ENCODE measurements at places on chromosomes 2 and 18.

- DNase-seq: no peak
These were observed 73.2 kb upstream of the RAB6C start for GRCh38 chr2:129906139-129906860.

GRCh38 chr2:236177967-236178889, 10.0 kb upstream of the GBX2 start:
- DNase-seq: no peak

DNA sequence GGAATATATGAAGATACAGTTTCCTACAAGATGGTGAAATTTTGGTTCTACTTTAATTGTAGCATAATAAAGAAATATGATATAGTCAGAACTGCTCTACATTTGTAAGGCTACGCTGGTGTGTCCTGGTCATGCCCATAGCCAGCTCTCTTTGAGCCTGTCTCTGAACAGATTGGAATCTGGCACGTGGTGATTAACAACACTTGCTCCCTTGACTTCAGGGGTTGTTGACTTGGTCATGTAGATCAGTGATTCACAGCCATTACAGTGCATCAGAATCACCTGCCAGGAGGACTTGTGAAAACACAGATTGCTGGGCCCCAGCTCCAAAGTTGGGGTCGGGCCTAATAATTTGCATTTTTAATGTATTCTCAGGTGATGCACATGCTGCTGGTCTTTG, 80.4 kb downstream of the PTPRM start:
- no peak for DNase-seq

DNA sequence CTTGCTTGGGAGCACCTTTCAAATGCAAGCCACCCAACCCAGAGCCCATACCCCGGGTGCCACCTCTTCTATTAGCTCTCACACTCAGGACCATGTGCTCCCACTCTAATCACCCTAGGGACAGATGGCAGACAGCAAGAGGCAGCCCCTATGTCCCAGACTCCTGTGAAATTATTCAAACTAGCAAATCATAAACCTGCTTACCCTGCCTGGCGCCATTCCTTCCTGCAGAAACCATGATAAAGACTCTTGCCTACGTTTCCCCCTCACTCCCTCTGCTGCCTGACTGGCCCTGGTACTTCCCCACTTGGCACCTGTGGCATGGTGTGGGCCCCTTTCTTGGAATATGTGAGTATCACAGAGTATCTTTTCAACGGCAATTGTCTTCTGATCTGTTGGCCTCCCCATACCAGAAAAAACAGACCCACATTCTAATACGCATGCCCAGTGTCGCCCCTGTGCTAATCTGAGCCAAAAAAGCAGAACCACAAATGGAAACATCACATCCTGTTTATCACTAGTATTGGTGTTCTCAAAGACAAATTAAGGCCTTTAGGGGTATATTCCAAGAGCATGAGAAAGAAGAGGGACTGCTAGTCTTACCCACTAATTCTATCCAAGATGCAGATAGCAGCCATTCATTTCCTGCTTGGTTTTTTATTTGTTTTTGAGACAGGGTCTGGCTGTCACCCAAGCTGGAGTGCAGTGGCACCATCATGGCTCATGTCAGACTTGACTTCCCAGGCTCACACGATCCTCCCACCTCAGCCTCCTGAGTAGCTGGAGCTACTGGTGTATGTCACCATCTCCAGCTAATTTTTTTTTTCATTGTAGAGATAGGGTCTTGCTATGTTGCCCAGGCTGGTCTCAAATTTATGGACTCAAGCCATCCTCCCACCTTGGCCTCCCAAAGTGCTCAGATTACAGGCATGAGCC, 44.1 kb upstream of the TTC39C start:
- DNase-seq: peak; percentile 57

DNA sequence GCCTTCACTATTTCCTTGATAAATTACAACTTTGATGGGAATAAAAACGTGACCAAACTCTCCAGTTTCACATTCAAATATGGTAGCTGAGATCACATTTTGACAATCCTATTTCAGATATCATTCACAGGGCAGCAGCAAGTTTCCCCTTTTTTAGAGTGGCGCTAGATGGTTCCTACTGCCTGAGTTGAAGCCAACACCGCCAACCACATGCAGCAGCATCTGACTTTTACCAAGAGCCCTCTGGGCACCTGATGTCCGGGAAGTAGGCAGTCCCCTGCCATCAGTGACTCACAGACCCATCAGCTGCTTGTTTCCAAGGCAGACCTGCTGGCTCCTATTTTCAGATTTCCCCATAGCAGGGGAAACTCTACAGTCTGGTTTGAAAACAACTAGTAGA, 4.0 kb upstream of the MREG start:
- no peak for DNase-seq

DNA sequence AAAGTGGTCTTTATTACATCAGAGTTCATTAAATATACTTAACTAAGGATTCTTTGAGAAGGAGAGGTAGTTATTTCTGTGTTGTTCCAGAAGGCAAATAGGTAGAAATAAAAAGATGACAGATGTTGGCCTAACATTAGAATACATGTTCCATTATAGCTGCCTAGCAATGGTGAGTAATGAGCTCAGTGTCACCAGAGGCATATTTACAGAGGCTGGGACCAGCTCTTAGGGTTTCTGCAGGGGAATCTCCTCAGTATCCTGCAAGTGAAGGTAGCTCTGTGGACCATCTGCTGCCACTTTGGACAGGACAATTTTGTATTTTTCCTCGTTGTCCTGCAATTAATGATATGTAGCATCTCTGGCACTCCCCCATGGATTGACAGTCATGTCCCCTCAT, 416.0 kb downstream of the THSD7B start:
- no peak for DNase-seq

DNA sequence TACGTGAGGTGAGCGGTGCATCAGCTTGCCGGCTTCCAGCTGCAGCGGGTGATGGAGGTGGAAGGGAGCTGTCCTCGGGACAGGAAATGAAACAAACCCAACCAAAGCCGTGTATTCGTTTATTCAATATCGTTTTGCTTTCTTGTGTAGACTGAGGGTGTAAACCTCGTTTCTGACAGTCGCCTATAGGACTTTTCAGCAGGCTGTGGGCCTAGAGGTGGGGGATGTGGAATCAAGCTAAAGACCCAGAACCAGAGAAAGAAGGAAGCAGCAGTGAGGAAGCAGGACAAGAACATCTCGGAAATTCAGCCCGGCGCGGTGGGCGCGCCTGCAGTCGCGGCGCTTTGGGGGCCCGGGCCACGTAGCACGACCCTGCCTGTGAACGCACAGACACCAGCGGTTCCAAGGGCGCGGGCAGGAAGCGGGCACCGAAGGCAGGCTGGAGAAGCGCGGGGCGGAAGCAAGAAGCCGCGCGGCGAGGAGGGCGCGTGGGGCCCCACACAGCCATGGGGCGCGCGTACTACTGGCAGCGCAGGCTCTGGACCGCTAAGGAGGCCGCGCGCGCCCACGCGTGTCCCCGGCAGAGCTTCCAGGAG, 755 bp upstream of the ATP9B start:
- no peak for DNase-seq

DNA sequence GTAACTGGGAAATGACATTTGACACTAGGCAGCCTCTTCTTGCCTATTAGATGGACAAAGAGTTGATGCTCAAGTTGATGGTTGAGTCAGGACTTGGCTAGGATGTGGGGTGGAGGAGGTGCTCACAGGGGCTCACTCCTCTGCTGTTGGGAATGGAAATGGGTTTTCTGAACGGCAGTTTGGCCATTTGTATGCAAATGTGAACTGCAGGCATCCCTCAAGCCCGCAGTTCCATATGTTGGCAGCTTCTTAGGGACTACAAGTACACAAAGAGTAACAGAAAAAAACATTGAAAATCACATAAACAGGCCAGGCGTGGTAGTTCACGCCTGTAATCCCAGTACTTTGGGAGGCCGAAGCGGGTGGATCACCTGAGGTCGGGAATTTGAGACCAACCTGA, 80.8 kb downstream of the INPP5D start:
- no peak for DNase-seq

DNA sequence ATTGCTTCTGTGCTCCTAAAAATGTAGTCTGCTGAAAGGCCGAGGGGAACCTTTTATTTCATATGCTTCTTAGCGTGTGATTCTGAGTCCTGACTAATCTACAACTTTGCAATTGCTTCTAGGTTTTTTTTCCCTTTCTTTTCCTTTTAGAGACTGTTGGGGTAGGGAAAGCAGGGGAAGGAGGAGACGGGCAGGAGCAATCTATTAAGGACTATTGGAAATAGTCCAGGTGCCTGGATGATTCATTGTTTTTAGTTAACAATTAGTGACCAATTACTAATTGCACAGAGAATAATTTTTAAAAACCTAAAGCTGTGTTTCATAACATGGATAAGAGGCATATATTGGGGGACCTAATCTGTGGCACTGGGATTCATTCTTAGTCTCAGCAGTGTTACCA, 49.4 kb upstream of the STON1 start:
- no peak for DNase-seq

GRCh38 chr2:37855283-37856041, 69.6 kb upstream of the RMDN2 start:
- no peak for DNase-seq

GRCh38 chr2:28510184-28510583, 14.3 kb downstream of the PLB1 start:
- no peak for DNase-seq

DNA sequence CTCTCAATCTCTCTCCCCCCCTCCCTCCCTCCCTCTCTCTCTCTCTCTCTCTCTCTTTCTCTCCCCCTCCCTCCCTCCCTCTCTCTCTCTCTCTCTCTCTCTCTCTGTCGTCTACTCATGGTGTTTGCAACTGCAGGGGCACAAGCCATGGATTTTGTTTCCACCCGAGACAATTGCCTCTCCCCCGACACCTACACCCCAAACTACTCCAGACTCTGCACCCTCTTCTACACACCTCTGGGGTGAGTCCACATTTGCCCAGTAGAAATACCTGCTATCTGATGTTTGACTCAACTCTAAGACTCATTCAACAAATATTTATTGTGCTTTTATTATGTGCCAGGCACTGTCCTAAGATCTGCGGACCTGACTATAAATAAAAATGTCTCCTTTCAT, 93.7 kb downstream of the TMEM17 start:
- no peak for DNase-seq

GRCh38 chr18:62131301-62131909, 55.5 kb downstream of the PIGN start:
- peak; percentile 46 for DNase-seq

DNA sequence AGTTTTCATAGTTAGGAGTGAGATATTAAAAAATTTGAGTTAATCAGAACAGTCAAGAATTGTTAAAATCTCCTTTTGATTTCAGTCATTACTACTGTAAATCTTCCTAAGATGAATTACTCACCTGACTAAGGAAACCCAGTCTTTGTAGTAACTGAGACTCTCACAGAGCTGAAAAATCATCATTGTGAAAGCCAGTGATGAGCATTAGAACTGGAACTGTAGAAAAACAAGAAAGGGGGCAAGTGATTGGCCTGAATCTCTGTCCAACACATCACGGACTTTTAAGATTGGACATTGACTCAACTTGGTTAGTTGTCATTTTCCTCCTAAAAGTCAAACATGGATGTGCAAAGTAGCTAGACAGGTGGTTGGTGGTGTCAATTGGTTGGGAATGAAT, 21.9 kb downstream of the SETBP1 start:
- DNase-seq: no peak

- no peak for DNase-seq
These were observed 164.6 kb upstream of the SP5 start for GRCh38 chr2:170550501-170550900.

- no peak for DNase-seq
These were observed 4.9 kb downstream of the ADCY3 start for GRCh38 chr2:24915175-24915574.

Data from hematopoietic multipotent progenitor cell (in vitro differentiated cells).